Spinal cord (tissue), 10 donors: ENCODE measurements at places on chromosomes 12 and 14. TPM values are rescaled to one million over a fixed set of nuclear protein-coding genes. Genes with fewer than 3 reads are reported as not detected.

DNA sequence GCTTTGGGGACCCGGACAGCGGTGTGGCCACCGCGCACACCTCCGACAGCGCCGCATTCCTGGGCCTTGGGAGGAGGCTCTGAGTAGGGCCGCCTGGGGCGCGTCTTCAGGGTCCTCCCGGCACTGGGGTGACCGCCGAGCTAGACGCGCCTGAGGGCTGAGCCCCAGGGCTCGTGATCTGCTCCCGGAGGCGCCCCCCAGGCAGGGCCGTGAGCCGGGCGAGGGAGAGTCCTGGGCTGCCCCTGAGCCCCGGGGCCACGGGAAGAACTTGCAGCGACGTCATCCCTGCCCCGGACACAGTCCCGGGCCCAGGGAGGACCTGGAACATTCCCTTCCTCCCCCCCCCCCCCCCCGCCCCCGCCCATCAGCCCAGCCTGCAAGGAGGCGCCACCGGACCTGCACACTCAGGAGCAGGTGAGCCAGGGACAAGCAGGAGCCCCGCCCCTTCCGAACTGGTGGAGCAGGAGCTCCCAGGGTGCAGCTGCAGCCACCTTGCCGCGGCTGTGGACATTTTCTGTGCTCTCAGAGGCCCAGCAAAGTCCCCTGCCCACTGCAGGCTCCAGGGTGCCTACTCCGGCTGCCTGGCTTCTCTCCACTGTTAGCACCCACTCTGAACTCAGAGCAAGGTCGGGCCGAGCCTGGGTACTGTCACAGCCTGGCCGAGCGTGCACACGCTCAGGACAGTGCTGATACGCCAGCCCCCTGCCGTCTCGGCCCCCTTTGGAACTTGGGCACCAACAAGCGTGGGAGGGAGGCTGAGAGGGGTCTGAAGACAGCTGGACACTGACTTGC lies 50.7 kb downstream of the A2M start:
- peak; percentile 9 for DNase-seq

DNA sequence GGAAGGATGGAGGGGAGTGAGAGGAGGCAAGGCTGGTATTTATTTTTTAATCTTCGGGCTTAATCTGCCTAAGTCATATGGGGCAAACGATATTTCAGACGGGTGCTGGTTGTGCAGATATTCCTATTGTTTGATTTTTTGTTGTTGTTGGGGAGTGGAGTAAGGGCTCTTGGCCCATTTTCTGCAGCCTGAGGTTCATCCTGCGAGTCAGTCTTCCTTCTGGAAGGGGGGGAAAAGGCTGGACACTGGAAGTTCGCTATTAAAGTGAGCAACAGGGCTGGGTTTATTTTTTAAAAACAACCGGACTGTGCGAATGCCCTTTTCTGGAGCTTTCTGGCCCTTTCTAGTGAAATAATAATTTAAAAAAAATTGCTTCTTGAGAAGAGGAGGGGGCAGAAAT lies 2.3 kb downstream of the NRXN3 start:
- DNase-seq, result peak; percentile 53

GRCh38 chr14:71574976-71575375 lies 357.3 kb upstream of the RGS6 start:
- no peak for DNase-seq

GRCh38 chr14:31492759-31493498 lies 5.1 kb upstream of the GPR33 start:
- DNase-seq, result no peak

- DNase-seq, result no peak
These were observed 55.6 kb upstream of the BCL2L14 start for GRCh38 chr12:12015073-12015685.

DNA sequence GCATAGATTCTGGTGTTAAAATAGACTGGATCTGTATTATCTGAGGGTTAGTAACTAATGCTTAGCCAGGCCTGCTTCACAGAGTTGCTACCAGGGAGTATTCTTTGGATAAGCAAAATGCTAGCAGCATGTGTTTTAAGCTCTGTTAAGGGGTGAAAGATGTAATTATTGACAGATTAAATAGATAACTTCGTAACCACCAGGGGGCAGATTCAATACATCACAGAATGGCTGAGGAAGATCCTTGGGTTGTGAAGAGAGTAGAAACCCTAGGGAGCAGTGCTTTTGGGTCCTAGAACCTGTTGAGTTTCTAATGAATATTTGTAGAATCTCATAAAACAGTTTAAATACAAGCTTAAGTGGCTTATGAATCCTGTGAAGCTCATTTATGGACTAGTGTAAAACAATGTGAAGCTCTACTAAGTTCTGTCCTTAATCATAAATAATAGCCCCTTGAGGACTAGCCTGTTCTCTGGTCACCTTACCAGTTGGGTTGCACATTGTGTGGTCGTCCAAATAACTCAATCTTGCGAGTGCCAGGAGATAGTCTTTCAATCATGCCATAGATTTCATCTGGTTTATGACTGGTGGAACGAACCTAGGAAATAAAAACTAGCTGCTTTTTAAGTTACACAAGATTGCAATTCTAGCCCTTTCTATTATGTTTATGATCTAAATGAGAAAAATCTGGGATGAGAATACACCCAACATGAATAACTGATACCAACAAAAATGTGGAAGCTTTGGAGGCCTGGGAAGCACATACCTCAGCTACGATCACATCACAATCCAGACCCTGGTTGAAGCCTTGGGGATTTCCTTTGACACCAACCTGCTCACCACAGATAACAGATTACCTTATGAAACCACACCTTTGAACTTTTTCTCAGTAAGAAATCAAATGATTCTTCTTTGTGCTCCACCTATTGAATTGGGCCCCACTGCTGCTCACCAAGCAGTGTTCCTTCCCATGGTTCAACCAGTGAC lies 12.3 kb downstream of the METTL3 start:
- DNase-seq, result no peak

GRCh38 chr12:54680374-54680773 lies 32.2 kb upstream of the DCD start:
- DNase-seq, result no peak

- DNase-seq, result no peak
These were observed 41.8 kb upstream of the PTPRR start for GRCh38 chr12:70962226-70962794.

DNA sequence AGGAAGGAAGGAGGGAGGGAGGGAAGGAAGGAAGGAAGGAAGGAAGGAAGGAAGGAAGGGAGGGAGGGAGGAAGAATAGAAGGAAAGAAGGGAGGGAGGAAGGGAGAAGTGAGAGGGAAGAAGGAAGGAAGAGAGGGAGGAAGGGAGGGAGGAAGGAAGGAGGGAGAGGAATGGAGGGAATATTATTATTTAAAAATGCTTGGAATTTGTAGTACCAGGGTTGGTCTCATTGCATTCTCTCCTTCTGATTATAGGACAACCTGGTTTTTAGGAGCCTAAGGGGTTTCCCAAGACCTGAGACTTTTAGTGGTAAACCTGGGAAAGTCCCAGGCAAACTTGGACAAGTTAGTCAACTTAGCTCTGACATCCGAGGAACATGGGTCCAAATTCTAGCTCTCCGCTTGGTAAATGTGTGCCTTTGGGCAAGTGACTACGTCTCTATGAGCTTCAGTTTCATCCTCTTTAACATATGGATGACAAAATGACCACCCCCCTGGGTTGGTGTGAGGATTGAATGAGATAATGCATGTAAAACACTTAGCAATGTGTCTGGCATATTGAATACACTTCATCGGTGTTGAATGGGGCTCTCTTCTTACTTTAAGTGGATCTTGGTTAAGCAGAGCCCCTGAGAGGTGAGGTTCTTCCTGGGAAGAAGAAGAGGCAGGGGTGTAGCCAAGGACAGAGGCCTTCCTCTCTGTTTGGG lies 690.7 kb upstream of the TBX3 start:
- DNase-seq, result no peak

PCBP2 gene
- 287 TPM for total RNA-seq

- DNase-seq, result no peak
These were observed 45.6 kb downstream of the CNOT2 start for GRCh38 chr12:70288817-70289216.

- DNase-seq, result no peak
These were observed 203.4 kb downstream of the SYT1 start for GRCh38 chr12:79067977-79068376.

GRCh38 chr12:104698871-104699270 lies 242.1 kb downstream of the CHST11 start:
- DNase-seq, result no peak

GRCh38 chr14:68956724-68957123 lies 22.4 kb downstream of the ACTN1 start:
- no peak for DNase-seq

DNA sequence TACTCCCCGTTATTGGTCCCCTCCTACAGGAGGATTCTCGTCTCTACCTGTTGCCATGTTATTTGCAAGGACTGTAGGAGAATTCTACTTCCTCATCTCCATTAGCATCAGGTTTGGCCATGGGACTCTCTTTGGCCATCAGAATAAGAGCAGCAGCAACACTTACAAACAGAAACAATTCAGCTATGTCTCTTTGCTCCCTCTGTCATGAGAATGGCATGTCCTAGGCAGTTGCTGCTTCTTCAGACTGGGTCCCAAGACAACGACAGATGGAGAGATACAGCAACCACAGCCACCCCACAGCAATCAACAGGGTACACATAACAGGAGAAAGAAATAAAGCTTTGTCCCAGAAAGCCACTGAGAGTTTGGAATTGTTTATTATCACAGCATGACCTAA lies 19.7 kb downstream of the SLC41A2 start:
- DNase-seq, result no peak

DNA sequence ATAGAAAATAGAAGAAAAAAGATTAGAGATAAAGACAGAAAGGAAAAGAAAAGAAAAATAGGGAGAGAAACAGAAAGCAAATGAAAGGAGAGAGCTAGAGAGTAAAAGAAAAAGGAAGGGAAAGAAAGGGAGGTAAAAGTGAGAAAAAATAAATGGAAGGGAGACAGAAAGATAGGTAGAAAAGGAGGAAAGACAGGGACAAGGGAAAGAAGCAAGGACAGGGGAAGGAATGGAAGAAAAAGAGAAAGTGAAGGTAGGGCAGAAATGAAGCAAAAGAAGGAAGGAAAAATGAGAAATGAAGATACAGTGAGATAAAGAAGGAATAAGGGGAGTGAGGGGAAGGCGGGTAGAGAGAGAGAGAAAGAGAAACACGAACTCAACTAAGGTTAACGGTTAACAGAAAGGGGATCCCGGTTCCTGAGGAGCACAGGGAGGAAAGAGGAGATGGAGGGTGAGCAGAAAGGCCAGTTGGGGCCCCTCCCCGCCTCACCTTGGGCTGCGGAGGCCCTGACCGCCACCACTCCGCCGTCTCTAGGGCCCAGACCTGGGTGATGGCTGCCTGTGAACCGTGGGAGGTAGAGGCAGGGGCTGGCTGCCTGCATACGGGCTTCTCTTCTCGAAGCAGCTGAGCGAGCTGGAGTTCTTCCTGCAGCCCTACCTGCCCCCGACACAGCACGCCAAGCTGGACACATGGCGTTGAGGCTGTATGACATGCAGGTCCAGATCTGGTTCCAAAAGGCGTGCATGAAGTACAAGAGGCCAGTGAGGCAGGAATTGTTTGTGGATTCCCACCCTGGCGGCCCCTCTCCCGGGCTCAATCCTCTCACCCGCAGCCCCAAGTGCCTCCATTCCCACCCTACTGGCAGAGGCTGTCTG lies 59.5 kb downstream of the SMUG1 start:
- no peak for DNase-seq

DNA sequence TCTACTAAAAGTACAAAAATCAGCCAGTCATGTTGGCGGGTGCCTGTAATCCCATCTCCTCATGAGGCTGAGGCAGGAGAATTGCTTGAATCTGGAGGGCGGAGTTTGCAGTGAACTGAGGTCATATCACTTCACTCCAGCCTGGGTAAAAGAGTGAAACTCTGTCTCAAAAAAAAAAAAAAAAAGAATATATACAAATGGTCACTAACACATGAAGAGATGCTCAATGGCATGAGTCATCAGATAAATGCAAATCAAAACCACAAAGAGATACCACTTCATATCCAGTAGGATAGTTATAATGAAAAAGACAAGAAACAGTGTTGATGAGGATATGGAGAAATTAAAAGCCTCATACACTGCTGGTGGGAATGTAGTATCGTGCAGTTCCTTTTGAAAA lies 33.6 kb upstream of the METAP2 start:
- no peak for DNase-seq

DNA sequence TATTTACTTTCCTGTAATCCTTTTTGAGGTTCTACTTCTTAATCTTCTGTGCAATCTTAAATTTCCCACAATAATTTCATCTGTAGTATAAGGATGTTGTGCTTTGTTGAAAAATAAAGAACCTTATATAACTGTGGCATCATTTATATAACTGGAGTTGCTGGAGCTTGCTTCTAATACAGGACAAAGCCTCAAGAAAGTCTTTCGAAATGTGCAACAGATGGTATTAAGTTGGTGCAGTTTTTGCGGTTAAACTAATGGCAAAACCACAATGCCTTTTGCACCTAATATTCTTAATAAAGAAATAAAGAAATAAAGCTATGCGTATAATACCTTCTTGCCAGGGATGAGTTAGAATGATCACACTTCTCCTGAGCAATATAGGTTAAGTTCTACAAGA lies 180.0 kb downstream of the KITLG start:
- no peak for DNase-seq

MYH6 gene
- not detected for total RNA-seq

GRCh38 chr12:56775638-56776037 lies 12.5 kb downstream of the HSD17B6 start:
- DNase-seq, result no peak

AKAP6 gene
- 79.8 TPM for total RNA-seq

GRCh38 chr12:129294868-129295267 lies 441.6 kb downstream of the GLT1D1 start:
- DNase-seq, result no peak

PCED1B gene
- total RNA-seq, result 0.55 TPM

TEP1 gene
- total RNA-seq, result 9.6 TPM
